ENCODE measurements at places on chromosomes 6 and 20. TPM values are rescaled to one million over a fixed set of nuclear protein-coding genes. Genes with fewer than 3 reads are reported as not detected.

KCNK15 gene
- total RNA-seq: 0.07 TPM

IP6K3 gene
- total RNA-seq: not detected

ATXN1 gene
- 32.1 TPM for total RNA-seq

VSTM2L gene
- total RNA-seq: not detected

WFDC11 gene
- not detected for total RNA-seq

GSTA4 gene
- 23.3 TPM for total RNA-seq

ATP9A gene
- 25.2 TPM for total RNA-seq

MBOAT1 gene
- 6.0 TPM for total RNA-seq

RAB44 gene
- under 0.01 TPM for total RNA-seq

PSORS1C1 gene
- total RNA-seq: 2.0 TPM

ZMYND8 gene
- total RNA-seq: 72.9 TPM

ADGRF4 gene
- not detected for total RNA-seq

GSTA3 gene
- not detected for total RNA-seq

DSTN gene
- total RNA-seq: 329 TPM

GGTLC1 gene
- total RNA-seq: not detected

KCNK16 gene
- total RNA-seq: not detected

RFX6 gene
- not detected for total RNA-seq

RAD21L1 gene
- total RNA-seq: 0.07 TPM

MEI4 gene
- total RNA-seq: not detected

C20orf202 gene
- not detected for total RNA-seq

STMND1 gene
- not detected for total RNA-seq

BHLHE23 gene
- not detected for total RNA-seq

ID4 gene
- 0.13 TPM for total RNA-seq

TSBP1 gene
- not detected for total RNA-seq

YIPF3 gene
- total RNA-seq: 76.7 TPM

SLC16A10 gene
- total RNA-seq: under 0.01 TPM

PAK5 gene
- not detected for total RNA-seq

CLIC5 gene
- under 0.01 TPM for total RNA-seq

MCM8 gene
- 20.2 TPM for total RNA-seq

SEC23B gene
- 48.9 TPM for total RNA-seq

DDX43 gene
- total RNA-seq: 0.66 TPM

LKAAEAR1 gene
- 0.29 TPM for total RNA-seq

Measured in thoracic aorta endothelial cell (primary cell).